Stimulated activated CD8-positive, alpha-beta memory T cell treated with anti-CD3 and anti-CD28 coated beads, Interleukin-4, amount 100 ng/mL, for 1 hour (primary cell): ENCODE measurements at places on chromosomes 2 and 18.

DNA sequence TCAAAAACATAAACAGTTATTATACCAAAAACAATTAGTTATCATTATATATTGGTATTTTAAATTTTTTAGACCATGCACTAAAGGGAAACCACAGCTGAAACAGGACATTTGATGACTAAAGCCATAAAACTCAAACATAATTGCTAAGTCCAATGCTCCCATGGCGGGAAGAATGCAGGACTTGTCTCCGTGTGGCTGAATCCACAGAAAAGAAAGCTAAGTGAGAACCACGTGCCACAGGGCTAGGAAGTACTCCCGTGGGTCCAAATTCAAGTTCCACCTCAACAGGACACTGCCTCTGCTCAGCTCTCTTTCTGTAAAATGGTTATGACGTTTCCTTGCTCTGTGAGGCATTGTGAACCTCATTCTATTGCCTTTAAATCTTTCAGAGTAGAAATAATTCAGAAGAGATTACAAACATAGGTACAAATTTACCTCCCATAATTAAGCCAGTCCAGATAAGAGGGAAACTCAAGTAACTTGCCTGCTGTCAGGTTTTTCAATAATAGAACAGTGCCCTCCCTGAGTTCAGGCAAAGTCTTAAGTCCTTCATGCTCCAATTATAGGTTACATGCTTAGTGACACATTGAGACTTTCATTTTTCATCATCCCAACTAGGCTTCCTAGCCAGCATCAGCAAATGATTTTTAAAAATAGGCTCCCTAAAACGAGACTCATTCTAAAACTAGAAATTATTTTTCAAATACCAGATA lies 36.7 kb downstream of the FTCDNL1 start:
- no peak for DNase-seq

DNA sequence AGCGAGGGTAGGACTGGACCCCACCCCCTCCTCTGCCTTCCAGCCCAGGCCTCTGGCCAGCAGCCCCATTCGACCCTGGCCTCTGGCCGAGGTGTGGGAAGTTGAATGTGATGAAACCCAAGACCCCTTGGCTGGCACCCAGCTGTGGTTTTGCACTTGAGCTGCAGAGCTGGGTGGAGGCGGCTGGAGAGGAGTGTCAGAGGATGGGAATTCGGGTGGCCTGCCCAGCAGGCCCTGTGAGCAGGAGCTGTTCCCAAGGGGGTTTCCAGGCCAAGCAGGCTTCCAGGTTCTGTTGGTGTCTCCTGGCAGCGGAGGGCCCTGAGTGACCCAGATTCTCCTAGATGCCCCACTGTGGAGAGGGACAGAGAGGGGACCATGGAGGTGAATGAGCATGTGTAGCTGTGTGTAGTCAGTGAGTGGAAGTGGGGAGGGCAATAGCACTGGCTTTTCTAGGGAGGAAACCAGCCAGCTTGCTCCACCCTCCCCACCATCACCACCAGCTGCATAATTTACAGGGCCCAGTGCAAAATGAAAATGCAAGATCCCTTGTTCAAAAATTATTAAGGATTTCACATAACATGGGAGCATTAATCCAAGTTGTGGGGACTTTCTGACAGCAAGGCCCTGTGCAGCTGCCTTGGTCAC lies 172.2 kb upstream of the HAAO start:
- no peak for DNase-seq

DNA sequence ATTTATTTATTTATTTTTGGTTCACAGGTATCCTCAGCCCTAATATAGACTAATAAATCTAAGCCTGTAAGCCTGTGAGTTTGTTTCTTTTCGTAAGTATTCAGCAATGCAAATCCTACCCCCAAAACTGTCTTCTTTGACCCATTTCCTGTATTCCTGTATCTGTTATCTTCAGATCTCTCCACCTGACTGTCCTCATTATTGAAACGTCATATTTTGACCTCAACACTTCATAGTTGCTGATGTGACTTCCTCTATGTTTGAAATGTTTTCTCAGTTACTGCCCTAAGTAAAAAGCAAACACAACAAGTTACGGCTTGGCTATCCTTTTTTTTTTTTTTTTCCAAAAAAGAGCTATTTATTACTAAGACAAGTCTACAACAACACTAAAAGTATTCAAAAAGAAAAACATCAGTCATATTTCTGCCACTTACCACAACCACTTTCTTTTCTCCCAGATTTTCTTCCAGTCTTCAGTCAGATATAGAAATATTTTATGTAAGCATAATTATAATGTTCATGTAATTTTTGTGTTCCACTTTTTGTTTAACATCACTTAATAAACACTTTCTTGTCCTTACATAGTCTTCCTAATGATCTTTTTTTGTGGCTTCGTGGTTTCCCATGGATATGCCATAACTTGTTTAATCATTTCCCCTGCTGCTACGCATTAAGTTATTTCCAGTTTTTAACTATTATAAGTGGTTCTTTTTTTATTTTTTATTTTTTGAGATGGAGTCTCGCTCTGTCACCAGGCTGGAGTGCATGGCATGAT lies 45.0 kb upstream of the EML4 start:
- DNase-seq, result no peak

DNA sequence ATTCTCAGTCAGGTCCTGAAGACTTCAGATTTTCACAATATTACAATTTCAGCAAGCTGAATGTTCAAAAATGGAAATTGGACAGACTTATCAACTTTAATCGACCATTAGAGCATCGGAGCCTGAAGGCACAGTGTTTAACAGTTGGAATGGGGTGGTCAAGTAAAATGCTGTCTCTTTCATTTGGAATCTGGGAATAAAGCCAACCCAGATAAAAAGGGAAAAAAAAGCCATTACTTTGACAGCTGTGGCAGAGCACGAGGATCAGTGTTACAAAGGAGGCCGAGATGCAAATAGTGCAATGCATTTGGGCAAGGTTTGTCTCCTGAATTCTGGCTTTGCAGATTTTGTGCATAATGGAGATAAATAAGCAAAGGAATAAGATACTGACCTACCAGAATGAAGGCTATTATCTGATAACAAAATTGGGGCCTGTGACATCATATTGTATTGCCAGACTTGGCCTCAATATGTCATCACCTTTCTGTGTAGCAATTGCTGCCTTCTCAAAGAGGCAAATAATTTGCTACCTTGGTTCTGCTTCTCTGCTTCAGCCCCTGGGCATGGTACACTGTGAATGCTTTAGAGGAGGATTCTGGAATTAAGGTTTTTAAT lies 277.5 kb upstream of the KLHL29 start:
- DNase-seq, result no peak

GRCh38 chr2:9692456-9693195 lies 61.8 kb upstream of the YWHAQ start:
- no peak for DNase-seq

GRCh38 chr2:25335971-25336370 lies 5.8 kb downstream of the DNMT3A start:
- DNase-seq, result no peak
